ENCODE measurements at places on chromosomes 5 and 9. TPM values are rescaled to one million over a fixed set of nuclear protein-coding genes. Genes with fewer than 3 reads are reported as not detected.

Gene URM1
- total RNA-seq = 59.2 TPM

Gene PHF2
- 12.5 TPM for total RNA-seq

DNA sequence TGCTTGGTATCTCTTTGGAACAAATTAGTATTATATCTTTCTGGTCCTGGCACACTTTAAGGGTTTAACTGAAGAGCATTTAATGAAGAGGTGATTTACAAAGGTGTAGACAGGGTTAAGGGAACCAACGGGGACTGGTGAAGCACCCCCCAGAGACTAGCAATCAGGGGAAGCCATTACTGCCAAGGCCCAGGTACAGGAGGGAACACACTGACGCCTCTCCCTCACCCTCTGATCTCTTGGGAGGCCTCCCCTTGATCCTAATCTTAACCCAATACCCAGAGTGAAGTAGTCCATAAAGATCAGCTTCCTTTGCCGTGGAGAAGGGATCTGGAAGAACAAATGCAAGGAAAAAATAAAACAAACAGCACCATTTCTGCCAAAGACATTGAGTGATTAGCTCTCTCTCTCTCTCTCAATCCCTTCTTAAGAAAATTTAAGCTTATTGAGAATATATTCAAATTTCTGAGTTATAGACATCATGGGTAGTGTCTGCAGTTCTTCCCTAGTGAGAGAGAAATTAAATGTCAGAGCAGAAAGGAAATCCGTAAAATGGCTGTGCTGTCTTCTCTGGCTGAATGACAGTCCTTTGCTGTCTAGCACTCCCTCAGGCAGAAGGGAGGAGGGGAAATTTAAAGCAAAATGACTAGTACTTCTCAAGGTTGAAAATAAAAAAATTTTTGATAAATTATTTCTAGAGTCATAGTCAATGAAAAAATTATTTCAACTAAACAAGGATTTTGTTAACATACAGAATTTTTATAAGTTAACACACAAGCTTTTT, 20.0 kb downstream of the F2R start:
- H3K4me3 ChIP-seq = no peak overlapping the region
- no peaks in the 10 kb centered on the region for H3K27me3 ChIP-seq
- no peak overlapping the region for H3K27ac ChIP-seq
- no peaks in the 10 kb centered on the region for H3K36me3 ChIP-seq
- peaks cover 4% of the 10 kb centered on the region for H3K4me1 ChIP-seq

DNA sequence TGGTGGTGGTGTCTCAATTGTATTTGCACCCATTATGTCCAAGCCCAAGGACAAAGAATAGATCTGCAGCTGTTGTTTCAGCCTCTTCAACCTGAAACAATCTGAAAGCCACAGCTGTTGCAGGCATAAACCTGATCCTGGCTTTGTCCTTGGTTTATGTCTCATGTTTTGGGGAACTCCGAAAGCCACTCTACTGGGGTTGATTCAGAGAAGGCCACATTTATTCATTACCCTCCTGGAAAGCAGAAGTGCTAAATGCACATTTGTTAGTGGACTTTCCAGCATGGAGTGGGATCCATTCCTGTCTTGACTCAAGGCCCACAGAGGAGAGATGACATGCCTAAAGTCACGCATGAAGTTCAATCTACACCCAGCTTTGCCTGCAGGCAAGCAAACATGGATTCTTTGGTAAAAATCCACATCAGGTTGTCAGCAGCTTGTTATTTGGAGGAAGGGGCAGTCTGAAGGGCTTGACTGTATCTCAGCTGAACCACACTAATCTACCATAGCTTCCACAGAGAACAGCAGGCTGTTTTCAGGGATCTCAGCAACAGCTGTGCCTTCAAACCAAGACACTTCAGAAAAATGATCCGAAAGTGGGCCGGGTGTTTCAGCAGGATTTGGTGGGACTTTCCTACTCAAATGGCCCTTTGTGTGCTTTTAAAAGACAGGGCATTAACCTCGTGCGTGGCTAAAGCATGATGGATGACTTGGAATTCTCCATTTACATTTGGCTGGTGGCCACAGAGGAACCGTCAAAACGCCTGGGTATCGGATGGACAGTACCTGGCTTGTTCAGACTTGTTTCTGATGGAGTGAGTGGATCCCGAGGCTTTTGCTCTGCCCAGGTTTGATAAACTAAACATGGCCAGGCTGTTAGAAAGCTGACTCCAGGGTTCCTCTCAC, 36.2 kb upstream of the ADAM19 start:
- H3K4me1 ChIP-seq = peaks cover 13% of the 10 kb centered on the region
- no peaks in the 10 kb centered on the region for H3K36me3 ChIP-seq
- DNase-seq = no peak

DNA sequence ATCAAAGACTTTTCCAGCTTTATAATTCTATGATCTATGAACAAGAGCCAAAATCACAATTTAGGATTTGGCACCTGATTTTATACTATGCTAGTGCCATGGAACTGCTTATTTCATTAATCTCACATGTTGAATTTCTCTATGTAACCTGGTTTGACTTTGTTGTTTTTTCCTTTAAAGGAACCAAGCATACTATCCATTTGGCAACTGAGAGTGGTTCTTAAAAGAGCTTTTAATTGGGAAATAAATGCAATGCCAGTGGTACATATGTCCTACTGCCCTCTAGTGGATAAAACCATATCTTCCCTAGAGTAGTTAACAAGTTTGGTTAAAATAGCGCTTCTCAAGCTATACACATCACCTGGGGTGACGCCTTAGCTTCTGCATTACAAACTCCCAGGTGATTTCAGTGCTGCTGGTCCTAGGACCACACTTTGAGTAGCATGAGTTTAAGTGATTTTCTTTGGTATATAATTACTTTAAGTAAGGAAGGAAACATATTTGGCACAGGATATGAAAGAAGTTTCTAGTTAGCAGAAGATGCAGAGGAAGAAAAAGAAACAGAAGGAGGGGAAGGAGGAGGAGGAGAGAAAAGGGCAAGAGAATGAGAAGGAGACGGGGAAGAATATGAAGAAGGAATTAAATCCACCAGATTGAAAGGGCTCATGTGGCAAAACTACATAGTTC, 56.8 kb downstream of the FGF10 start:
- H3K4me3 ChIP-seq = no peak overlapping the region
- no peak overlapping the region for H3K27ac ChIP-seq
- no peaks in the 10 kb centered on the region for H3K27me3 ChIP-seq
- no peaks in the 10 kb centered on the region for H3K4me1 ChIP-seq

GRCh38 chr9:25678147-25678666, at the start of gene TUSC1:
Gene TUSC1, minus strand, starts transcription at chr9:25678444. Its CDS starts 132 bp downstream, at chr9:25678312.
- peak within 1 kb of the TSS; percentile 89 for H3K27ac ChIP-seq
- H3K4me3 ChIP-seq = peak within 1 kb of the TSS; percentile 77
- H3K4me1 ChIP-seq = peaks cover 29% of the 10 kb centered on the region
- peak; percentile 94 for DNase-seq
- no peaks in the 10 kb centered on the region for H3K36me3 ChIP-seq

- peak overlapping the region; percentile 61 for H3K27ac ChIP-seq
- H3K4me1 ChIP-seq = peaks cover 10% of the 10 kb centered on the region
- H3K36me3 ChIP-seq = no peaks in the 10 kb centered on the region
- no peaks in the 10 kb centered on the region for H3K27me3 ChIP-seq
Measured at GRCh38 chr9:111661802-111662521, 557 bp downstream of the GNG10 start.
